ENCODE measurements at places on chromosomes 5 and 9.

- no peak for DNase-seq
Observed at GRCh38 chr9:89659473-89659872, 54.7 kb downstream of the GADD45G start.

GRCh38 chr5:111165058-111165457, 59.1 kb upstream of the CAMK4 start:
- no peak for DNase-seq

DNA sequence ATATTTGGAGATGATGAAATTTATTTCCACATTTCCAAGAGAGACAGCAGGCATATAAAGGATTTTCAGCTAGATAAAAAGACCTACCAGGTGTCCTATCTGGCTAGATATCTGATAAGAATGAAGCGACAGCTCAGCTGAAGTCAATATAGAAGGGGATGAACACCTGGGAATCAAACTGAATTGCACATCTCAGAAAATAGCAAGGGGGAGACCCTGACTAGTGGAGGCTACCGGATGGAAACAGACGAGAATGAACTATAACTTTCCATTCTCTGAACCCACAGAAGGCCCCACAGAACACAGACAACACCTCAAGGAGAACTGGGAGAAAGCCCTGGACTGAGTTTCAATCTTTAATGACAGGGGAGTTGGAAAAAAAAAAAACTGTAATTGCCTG, 51.1 kb downstream of the CPLANE1 start:
- DNase-seq, result no peak

- DNase-seq, result no peak
Observed at GRCh38 chr5:7548596-7548995, 152.7 kb downstream of the ADCY2 start.

GRCh38 chr9:12708562-12709298, 15.5 kb downstream of the TYRP1 start:
- DNase-seq, result no peak

GRCh38 chr9:34374905-34375552, 1.7 kb downstream of the MYORG start:
- no peak for DNase-seq

DNA sequence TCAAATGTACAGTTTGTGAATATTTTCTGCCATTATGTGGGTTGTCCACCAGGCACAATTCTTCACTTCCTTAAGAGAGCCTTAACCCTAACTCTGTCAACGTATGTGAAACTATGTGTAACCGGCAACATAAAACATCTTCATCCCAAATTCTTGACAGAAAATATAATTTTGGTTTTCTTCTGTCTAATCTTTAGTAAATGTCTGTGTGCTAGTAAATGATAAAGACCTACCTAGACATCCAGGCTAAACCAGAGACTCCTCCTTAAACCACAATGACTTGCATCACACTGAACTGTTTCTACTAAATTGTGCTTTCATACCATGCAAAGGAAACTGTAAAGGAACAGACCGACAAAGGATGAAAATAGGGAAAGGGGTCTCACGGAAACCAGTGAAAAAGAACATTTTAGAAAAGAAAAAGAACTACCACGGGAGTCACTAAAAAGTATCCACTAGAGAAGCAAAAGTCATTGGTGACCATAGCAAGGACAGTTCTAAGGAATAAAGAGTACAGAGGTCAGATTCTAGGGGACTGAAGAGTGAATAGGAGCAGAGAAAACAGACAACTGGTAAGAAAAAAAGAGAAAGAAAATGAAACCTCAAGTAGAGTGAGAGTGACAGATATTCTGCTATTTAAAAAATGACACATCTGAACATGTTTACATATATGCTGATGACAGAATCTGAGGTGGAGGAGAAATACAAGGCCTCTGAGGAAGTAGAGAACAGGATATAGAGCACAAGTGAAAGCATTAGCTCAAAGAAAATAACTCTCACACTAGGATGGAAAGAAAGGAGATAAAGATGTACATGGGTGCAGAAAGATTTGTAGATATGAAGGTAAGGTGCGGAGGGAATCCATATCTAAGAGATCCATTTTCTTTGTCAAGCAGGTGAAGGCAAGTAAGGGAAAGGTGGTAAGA, 49.4 kb downstream of the FNIP1 start:
- DNase-seq, result no peak

DNA sequence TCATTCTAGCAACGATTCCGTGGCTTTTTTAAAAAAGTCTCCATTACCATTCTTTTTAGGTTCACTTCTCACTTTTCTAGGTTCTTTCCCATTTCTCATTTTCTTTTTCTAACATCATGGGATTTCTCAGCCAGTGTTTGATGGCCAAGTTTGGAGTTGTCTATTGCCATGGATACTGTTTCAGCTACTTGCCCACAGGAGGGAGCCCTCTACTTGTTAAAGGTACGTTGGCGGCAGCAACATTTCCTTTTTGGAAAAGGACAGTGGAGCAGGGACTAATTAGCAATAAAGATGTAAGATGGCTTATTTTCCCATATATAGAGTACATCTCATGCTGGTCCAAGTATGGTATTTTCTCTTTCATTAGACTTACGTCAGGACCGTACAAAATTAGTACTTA, 2257.5 kb upstream of the C9orf72 start:
- no peak for DNase-seq

GRCh38 chr5:58491216-58491892, at the start of gene GAPT:
Gene GAPT, plus strand, starts transcription at chr5:58491435. Its CDS starts 3,102 bp downstream, at chr5:58494537.
- no peak for DNase-seq

- no peak for DNase-seq
Observed at GRCh38 chr9:33139421-33140228, 27.5 kb downstream of the B4GALT1 start.

DNA sequence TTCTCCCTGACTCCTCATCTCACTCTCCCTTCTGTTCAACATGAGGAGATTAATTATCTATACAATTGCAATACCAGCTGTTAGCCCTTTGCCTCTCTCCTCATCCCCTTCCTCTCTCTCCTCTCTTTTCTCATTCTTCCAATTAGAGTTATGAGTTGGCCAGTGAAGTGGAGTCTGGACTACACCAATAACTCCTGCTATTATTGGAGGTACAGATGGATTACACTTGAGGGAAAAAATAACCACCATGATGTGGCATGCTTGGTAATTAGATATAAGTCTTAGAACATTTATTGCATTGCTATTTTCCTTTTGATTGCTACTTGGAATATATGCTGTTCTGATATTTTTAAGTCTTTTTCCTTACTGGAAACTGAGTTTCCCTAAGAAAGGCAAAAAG, 159.2 kb downstream of the FRMD3 start:
- DNase-seq, result no peak

- DNase-seq, result no peak
Observed at GRCh38 chr9:85729882-85730281, 11.9 kb downstream of the AGTPBP1 start.

GRCh38 chr5:145936401-145937131, at the start of gene SH3RF2:
Gene SH3RF2, plus strand, starts transcription at chr5:145936578. Its CDS starts 1,351 bp downstream, at chr5:145937929.
- peak; percentile 82 for DNase-seq

DNA sequence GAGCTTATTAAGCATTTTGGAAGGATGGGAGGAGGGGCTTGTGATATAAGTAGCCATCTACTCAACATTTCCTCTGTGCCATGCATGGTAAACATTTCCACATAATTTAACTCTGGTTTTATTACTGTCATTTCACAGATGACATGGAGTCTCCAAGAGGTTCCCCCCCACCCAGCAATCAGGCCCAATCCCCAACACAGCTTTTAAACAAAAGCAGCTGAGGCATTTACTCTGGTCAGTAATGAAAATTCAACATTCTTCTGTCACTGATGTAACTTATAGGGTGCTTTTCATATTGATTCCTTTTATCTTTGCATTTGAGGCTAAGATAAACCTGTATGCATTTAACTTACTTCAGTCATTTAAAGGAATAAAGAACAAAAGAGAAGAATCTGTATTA, 128.1 kb downstream of the COL23A1 start:
- DNase-seq, result no peak

DNA sequence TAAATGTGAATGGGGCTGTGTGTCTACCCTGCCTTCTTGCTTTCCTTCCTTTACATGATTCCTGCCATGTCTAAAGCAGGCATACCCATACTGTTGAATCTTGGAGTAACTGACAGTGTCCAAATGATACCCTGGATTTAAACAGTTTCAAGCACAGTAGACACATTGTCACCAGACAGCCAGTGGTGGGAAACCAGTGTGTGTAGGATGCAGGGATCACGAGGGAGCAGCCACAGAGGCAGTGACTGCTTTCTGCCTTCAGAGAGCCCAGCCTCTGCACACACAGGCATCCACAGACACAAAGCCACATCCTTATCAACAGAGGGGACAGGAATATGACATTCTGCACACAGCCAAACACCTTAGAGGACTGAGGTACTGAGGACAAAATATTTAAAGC, 184.2 kb upstream of the TBCA start:
- DNase-seq, result no peak

DNA sequence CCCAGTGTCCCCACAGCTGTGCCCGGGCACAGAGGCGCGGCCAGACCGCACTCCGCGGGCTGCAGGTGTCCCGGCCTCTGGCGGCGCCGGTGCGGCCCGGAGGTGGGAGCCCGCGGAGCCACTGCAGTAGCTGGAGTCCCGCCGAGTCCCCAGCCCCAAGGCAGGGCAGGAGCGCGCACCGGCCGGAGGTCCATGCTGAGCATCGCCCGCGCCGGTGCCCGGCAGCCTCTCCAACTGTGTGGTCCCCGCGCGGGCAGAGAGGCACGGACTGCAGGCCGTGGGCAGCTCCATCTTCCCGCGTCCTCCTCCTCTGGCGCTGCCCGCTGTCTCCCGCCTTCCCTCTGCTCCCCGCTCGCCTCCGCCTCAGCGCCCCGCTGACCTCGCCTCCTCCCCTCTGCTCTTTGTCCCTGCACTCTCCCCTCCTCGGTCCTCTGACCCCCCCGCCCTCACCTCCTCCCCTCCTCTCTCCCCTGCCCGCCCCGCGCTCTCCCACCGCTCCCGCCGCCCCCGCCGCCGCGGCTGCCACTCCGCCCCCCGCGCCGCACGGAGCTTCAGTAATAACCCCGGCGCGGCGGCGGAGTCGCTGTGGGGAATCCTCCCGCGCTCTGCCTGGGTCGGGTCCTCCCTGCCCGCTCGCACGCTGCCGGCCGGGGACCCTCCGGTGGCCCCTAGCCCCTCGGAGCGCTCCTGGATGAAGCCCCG, at the start of gene ADAMTS16:
Gene ADAMTS16 (plus strand): TSS at position 554 of the 702 bp plus-strand sequence. CDS start 138 bp downstream, at position 692.
- no peak for DNase-seq

- no peak for DNase-seq
Observed at GRCh38 chr9:69593301-69593700, 78.9 kb downstream of the APBA1 start.

DNA sequence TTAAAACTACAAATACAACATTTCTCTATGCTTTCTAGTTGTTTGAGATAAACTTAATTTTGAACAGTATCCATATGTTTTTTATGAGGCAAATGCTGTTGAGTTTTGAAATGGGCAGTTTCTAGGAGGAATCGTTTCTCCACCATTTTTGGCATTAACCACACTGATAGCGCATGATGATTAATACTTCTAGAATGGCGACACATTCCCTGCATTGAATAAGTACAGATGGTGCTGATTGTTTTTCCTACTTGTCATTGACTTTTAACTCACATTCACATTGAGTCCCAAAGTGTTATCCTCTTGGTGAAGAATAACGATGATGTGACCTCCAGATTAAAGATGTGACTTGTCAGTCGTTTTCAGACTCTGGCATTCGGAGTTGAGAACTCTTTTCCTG, 6.5 kb upstream of the CCDC192 start:
- no peak for DNase-seq

DNA sequence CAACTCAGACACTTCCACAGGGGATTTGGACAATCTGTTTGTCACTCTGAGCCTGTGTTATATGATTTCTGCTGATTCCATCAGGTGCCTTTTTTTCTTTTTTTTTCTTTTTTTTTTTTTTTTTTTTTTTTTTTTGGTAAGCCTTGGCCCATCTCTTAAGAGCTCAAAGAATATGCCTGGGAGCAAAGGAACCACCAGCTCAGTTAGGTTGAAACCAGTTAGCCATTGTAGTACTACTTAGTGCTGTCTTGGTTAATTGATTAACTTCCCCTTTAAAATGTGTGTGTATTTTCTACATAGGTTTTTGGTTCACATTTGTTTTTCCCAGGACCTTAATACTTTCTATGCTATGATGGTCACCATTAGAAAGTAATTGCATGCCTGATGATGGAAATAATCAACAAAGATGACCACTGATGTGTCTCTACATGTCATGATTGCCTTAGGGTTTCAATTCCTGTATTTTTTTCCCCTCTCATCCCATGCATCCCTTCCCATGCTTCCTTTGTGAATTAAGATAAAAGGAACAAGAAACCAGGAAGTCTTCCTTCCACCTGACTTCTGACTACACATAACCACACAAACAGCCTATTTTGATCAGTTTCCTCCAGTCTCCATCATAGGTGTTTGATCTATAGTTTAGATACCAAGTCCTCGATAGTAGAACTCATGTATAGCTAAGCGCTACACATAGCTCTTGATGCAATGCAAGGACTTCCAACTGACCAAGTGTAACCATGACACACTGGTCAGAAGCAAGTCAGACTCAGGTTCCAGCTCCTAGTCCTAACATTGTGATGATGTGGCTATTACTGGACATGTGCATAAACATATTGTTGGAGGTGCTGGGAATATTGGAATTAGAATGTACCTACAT, 306.1 kb downstream of the EFNA5 start:
- no peak for DNase-seq

DNA sequence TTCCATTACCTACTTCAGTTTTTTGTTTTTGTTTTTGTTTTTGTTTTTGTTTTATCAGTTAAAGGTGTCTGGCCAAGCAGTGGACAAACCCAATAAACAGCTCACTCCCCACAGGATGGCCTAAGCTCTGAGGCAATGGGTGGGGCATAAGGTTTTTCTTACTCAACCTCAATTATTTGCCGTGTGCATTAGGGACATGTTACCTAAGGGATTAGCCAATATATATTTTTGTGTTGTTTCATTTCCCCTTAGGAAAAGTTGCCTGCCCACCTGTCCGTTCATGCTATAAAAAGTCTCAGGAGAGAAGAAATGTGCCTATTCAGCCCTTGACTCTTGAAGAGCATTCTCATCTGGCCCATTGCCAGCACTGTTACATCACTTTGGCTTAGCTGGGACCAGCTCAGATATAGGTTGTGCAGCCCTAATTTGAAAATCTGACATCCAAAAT, 7.3 kb downstream of the SH3RF2 start:
- peak; percentile 79 for DNase-seq

GRCh38 chr5:124157320-124157719, 589.1 kb downstream of the ZNF608 start:
- no peak for DNase-seq

GRCh38 chr5:173314166-173314952, 13.9 kb downstream of the STC2 start:
- DNase-seq, result no peak

GRCh38 chr9:117377046-117377445, 37.8 kb downstream of the ASTN2 start:
- no peak for DNase-seq
